ENCODE measurements at places on chromosomes 1 and 21. TPM values are rescaled to one million over a fixed set of nuclear protein-coding genes. Genes with fewer than 3 reads are reported as not detected.

The FCRL4 gene
- total RNA-seq = not detected

The PHGDH gene
- 10.6 TPM for total RNA-seq

The EVI5 gene
- total RNA-seq = 23.7 TPM

DNA sequence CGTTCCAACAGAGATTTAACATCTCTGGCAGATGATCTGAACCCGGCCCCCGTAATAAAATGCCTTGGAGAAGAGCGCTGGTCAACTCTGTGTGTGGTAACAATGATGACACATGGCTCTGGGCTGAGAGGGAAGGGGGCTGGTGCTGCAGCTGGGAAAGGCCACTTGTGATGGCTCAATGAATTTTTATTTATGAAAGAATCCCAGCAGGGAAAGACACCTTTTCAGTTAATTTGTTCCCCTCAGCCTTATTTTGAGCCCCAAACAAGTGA lies 59.4 kb downstream of the SYT6 start:
- DNase-seq = no peak

DNA sequence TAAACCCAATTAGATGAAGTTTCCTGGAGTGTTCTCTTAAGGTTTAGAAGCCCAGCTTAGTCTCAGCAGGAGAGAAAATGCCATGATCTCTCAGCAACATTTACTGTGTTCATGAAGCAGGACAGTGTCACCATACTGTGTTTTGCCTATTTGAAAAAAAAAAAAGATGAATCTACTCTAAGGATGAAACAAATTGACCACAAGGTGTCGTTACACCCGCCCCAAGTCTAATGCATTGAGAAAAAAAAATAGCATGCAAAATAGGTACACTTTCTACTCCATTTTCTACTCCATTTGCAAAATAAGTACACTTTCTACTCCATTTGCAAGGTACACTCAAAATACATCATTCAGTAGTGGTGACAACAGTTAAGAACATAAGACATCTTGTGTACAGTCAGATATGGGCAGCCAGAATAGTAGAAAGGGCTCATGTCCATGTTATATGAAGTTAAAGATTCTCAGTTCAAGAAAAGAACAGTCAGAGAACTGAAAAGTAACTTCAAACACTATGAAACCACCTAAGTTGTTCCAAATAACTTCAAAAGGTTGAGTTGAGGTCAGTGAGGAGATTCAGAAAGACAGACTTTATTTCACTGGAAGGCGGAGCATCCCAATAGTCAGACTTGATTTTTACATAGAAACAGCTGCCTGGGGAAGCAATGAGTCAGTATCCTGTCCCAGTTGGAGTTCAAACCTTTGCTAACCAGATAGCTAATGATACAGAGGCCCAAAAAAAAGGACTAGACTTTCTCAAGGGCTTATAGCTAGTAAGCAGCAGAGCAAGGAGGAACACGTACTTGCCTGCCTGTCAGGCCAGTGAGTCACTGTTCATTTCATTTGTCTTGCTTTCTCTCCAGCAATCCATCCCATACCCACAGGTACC lies 13.3 kb downstream of the PLPPR5 start:
- DNase-seq = peak; percentile 57

DNA sequence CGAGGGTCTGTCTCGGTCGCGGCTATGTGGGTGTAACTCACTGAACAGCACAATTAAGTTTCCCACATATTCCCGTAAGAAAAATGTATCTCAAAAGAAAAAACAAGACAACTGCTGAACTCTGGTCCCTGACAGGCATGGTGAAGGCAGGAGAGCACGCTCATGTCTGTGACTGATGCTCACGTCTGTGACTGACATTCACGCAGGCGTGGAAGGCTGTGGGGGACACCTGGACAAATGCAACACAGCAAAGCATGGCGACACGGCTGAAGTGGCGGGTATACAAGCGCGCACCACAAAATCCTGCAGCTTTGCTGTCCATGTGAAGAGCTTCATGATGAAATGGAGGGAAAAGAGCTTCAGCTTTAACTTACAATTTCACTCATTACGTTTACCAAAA lies 6.0 kb downstream of the PTTG1IP start:
- no peak for DNase-seq

GRCh38 chr1:170376801-170377385 lies 155.1 kb upstream of the GORAB start:
- DNase-seq = no peak

DNA sequence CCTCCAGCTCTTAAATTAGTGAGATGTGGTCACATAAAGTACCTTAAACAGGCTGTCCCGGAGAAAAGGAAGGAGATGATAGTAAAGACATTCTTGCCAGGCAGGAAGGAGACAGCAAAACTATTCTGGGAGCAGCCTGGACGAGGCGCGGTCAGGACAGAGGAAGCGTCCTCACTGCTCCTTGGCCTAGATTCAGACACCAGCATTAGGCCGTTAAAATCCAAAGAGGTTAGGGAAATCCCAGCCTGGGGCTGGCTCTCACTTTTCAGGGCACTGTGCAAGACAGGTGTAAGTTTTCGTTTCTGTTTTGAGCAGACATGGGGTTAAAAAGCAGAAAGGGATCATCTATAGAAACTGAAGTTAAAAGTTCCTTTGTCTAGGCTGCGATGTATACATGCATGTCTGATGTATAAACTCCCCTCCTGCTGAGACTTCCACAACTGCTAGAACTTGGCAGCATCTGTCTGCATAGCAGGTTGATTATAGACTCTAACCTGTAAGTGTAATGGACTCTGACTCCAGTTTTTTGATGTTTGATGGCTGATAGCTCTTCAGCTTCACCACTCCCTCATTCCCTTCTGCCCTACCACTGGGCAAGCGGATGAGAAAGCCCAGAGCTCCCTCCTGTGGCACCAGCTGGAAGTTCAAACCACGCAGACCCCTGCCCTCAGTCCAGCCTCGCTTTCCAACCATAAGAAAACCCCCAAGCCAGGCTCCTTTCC lies 21.5 kb downstream of the STPG1 start:
- no peak for DNase-seq

DNA sequence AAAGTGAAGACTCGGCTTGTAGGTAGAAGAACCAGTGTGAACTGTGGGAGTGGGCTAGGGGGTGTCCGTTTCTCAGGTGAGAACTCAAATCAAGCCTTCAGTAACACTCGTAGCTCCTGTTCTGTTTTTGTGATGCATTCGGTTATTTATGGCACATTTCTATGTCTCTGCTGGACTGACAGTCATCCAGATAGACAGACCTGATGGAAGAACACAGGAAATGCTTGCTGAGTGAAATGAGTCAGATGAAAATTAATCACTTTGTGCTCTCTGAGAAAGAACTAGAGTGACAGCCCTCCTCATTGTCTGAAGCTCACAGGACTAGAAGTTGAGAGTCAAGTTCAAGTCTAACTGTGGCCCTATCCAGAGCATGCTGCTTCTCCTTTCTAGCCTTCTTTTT lies 360.1 kb upstream of the PLXNA2 start:
- no peak for DNase-seq

DNA sequence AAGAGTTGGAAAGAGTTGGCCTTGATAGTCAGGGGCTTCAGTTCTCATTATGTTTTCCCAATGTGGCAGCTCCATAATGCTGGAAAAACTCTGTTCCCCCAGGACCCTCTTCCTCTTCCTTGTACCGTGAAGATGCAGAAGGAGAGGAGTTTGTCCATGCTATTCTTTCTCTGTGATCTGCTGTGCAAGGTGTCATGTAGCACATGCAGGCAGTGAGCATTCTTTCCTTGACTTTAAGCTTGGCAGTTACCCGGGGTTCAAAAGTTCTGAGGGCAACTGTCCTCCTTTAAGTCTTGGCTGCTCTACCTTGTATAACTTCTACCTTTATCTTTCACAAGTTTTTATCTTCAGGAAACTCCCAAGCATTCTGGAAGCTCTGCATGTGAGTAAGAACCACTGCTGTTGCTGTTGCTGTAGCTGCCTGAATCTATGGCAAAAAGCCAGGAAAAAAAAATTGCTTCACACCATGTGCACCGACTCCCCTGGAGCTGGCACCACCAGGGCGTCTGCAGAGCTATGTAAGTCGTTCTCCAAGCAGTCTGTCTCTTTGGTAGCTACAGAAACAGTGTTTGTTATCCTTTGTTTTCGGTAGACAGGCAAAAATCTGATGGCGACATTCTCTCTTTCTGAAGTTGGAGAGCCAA lies 42.7 kb upstream of the SLC16A1 start:
- peak; percentile 41 for DNase-seq

DNA sequence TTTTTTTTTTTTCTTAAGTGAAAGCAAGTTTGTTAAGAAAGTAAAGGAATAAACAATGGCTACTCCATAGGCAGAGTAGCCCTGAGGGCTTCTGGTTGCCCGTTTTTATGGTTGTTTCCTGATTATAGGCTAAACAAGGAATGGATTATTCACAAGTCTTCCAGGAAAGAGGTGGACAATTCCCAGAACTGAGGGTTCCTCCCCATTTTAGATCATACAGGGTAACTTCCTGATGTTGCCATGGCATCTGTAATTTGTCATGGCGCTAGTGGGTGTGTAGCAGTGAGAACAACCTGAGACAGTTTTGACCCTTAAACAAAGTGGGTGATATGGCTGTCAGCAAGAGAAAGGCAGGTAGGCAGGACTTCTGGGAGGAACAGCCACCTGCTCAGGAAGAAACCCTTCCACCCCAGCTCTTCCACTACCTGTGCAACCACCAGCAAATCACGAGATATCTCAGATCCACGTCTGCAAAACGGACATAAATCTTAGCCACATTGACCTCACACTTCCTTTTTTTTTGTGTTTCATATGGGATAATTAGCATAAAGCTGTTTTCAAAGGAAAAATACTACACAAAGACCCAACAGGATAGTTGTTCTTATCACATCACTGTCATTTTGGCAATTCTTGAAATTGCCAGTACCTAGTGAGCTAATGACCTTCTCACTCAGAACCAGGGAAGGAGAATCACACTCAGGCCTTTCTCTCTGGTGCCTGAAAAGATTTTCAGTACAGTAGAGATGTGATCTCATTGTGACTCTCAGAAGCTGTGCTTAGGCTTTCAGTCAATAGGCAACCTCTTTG lies 34.8 kb upstream of the DUSP10 start:
- DNase-seq = no peak

GRCh38 chr1:220894025-220894923 lies 15.0 kb downstream of the HLX start:
- DNase-seq = no peak

- DNase-seq = no peak
These were observed 89.7 kb upstream of the ADAR start for GRCh38 chr1:154697710-154698109.

GRCh38 chr21:34924194-34924593 lies 124.9 kb downstream of the RUNX1 start:
- no peak for DNase-seq

DNA sequence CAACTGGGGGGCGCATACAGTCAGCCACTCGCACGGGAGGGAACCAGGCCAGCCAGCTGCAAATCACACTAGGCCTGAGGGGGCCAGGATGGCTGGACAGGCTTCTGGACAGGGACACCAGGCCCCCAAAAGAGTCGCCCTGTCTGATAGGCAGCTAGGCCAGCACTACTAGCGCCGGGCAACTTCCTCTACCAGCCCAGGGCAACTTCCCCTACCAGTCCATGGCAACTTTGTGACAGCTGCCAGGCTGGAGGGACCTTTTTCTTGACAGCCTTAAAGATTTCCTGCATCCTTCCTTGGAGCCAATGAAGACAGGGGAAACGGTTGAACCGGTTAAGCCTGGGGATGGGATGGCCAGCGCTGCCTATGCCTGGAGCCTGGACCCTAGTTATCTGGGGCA lies 5.1 kb downstream of the IFFO2 start:
- no peak for DNase-seq

GRCh38 chr1:38121231-38121680 lies 74.7 kb upstream of the POU3F1 start:
- no peak for DNase-seq

- DNase-seq = no peak
These were observed 258.0 kb downstream of the KCTD3 start for GRCh38 chr1:215825056-215825455.

Measured in glomerular endothelial cell (primary cell).